IMR-90 (cell line): ENCODE measurements at places on chromosomes 7 and 10. TPM values are rescaled to one million over a fixed set of nuclear protein-coding genes. Genes with fewer than 3 reads are reported as not detected.

Gene SPDYE9
- total RNA-seq, result not detected in 2 replicates

Gene GOLGA7B
- not detected in 2 replicates for total RNA-seq

Gene CHAT
- total RNA-seq, result not detected in 2 replicates

Gene STK31
- total RNA-seq, result not detected in 2 replicates

Gene SNCG
- total RNA-seq, result 10.6 and 11.9 TPM in 2 replicates

Gene MARCHF5
- 14.9 and 20.8 TPM in 2 replicates for total RNA-seq

Gene TMEM236
- total RNA-seq, result not detected in 2 replicates

DNA sequence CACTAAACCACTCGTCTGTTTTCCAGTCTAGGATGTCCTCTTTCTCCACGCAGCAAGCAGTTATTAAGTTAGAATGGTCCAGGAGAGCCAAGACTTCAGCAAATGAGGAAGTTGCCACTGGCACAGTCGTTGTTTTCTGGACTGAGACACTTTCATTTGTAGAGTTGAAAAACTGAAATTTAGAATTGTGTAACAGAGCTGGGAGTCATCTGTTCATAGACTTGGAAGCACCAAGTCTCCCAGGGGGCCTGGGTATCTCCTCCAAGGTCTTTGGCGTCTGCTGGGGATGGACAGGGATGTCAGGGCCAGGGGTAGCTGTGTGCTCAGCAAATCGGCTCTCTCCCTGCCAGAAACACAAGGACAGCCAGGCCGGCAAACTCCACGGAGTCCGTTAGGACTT lies 208.4 kb downstream of the FANK1 start:
- no peak for DNase-seq

- no peak for DNase-seq
Observed at GRCh38 chr7:7577888-7578287, 11.2 kb downstream of the MIOS start.

GRCh38 chr7:150979713-150980390 lies 1.7 kb upstream of the KCNH2 start:
- no peak for DNase-seq

GRCh38 chr7:98133181-98133580 lies 26.5 kb downstream of the LMTK2 start:
- DNase-seq, result no peak

DNA sequence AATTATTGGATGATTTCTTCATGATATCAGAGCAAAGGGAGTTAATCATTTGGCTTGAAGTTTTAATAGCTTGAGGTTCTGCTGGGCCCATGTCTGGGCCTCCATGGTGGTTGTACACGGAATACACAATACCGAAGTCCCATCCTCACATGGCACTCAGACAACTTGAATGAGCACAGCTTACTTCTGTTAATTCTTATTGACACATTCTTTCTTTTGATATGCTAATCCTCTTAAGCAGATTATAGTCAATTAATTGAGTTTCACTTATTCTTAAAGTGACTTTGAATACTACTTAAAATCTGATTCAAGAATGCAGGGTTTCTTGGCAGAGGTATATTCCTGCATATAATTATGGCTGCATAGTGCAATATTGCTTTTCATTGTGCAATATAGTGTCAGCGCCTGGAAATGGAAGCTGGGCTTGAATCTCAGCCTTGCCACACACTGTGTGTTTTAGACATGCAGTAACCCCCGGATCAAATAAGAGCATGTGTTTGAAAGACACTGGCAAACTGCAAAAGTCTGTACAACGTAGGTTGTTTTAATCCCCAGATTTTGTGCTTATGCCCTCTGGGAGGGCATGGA lies 543.5 kb upstream of the ADARB2 start:
- DNase-seq, result no peak

GRCh38 chr10:88803641-88804040 lies 1.1 kb downstream of the LIPM start:
- no peak for DNase-seq

GRCh38 chr7:94223375-94224084 lies 171.2 kb upstream of the COL1A2 start:
- DNase-seq, result peak; percentile 69

GRCh38 chr7:103797647-103798307 lies 191.7 kb downstream of the RELN start:
- DNase-seq, result no peak

GRCh38 chr10:7704071-7705016 lies 1.2 kb downstream of the ITIH2 start:
- no peak for DNase-seq

DNA sequence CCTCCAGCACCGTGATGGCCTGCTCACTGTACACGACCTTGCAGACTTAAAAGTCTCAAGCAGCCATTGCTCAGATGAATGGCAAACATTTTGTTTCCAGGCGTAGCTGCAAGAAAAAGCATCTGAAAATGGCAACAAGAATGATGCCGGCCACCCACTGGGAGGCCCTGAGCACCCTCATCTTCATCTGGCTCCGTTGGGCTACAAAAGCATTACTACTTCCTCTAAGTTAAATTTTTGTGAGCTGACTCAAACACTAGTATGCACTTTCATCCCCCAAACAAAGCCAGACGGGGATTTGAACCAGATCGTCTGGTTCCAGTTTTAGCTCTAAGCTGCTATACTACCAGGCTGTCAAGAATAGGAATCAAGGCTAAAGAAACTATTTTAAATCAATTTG lies 116.6 kb upstream of the CDK1 start:
- peak; percentile 60 for DNase-seq

DNA sequence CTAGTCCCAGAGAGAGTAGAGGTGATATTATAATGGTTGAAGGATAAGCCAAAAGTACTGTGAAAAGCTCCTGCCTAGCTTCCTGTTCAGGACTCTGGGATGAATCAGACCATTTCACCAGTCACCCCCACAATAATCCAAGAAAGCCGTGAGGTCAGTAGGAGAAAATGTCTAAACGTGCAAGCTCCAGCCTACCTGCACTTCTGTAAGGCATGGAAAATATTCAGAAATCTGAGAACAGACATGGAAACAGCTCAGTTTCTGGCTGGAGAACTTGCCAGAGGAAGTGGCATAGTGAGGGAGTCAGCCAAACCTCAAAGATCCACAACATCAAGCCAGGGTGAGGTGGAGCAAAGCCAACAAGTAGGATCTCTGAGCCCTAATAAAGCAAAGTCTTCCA lies 58.2 kb downstream of the ELAPOR2 start:
- no peak for DNase-seq

- DNase-seq, result no peak
Observed at GRCh38 chr7:90412458-90413184, 9.4 kb downstream of the CLDN12 start.

GRCh38 chr10:60340973-60341372 lies 48.7 kb downstream of the ANK3 start:
- no peak for DNase-seq

DNA sequence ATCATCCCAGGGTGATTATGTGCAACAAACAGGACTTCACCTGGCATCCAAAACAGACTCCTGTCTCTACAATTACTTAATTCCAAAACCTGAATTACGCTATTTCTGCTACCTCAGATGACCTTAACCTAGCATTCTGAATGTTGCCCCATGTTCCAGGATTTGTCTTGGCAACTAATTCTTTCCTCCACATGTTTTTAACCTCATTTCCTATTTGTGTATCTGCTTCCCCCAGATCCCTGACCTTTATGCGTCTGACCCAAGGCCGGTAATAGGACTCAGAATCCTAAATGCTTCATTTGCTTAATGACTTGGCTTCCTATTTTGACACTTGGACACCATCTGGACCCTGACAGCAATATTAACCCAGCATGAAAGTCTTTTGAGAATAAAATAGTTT lies 8.7 kb upstream of the ING3 start:
- no peak for DNase-seq

DNA sequence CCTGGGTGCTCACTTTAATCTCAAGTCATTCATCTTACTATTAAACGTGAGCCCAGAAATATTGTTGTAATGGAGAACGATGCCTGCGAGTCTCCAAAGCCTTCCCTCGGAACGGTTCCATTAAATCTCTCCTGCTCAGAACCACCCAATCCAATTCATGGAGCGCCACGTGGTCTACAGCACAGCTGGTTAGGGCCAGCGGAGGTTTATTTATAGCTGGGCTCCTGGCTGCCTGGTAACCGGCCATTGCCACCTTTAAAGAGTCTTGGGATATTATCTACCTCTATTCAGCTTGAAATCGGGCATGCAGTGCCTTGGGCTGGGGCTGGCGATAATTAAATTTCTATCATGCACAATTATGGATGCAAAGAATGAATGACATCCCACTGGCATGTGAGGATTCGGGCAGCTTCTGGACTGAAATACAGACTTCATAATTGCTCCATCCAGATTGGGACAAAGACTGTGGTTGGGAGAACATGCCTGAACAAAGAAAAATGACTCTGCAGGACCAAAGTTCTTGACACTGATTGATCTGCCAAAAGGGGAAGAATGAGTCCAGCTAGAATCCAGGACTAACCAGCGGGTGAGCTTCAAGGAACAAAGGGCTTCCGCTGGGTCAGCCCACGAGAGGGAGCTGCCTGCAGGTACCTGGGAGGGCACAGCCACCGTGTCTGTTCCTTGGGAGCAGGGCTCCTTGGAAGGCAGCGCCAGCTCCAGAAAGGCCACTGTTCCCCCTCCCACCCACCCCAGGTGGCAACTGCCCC lies 7.3 kb downstream of the FAM20C start:
- DNase-seq, result no peak

DNA sequence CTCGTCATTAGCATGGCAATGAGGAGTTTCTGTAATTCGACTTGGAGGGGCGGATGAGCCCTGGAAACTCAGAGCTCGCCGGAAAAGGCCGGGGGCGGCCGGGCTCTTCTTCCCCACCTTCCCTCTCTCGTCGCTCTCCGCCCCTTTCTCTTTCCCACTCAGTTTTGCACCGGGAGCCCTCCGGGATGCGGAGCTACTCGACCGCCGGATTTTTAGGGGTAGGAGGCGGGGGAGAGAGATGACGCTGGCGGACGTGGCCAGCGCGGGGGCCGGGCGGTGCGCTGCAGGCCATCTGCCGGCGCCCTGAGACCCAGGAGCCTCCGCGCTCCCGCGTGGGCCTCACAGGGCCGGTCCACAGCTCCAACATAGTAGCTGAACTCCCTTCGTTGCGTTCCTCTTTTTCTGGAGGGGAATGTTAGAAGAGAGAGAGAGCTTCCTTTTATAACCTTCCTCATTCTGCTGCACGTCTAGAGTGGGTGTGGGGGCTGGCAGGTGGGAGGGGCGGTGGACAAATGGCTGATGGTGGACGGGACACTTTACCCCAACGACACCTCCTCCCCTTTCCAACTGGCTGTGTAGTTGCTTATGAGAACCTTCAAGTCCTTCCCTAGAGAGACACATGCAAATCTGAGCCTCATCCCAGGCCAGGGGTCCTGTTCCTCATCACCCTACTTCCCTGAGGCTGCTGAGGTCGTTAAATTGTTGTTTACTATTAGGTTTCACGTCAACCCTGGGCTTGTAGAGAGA lies 1.1 kb upstream of the HOXA1 start:
- peak; percentile 64 for DNase-seq
